Right renal cortex interstitium (tissue), 3 donors: ENCODE measurements at places on chromosomes 1 and 21.
A peak's percentile ranks its signal among the peaks of the same experiment; 100 is the strongest.

GRCh38 chr1:201406831-201407406 lies 7.8 kb upstream of the LAD1 start:
- no peak for DNase-seq

GRCh38 chr1:196438329-196438728 lies 169.9 kb downstream of the KCNT2 start:
- DNase-seq = no peak

DNA sequence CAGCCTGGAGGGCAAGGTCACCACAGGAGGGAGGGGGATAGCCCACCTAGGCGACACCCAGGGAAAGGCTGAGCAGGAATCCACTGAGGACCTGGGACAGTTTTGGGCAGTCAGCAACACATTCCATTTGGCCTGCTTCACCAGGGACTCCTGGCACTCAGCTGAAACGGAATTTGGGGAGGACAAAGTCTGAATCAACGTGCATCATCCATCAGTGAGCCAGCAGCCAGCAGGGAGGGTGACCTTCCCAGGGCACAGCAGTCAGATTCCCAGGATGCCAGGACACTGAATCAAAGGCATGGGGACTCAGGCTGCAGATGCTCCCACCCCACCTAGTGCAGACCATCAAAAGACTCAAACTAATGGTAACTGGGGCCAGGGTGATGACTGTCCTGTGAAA lies 4.6 kb downstream of the SH3BP5L start:
- DNase-seq = no peak

GRCh38 chr1:40477678-40478053 lies 576 bp downstream of the ZFP69 start:
- DNase-seq = peak; percentile 25

DNA sequence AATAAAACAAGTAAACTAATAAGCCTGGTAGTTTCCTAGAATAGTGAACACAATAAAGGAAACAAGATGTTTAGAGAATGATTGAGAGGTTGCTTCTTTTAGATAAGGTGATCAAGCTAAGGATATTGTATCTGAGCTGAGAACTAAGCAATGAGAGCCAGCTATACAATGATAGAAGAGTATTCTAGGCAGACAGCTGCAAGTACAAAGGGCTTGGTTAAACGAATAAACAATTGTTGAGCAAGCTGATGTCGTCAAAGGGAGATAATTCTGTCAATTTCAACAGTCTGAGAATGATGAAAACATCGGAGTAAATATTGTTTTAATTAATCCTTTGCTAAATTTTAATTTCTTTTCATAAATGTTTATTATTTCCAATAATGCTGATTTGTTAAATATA lies 5.5 kb upstream of the FH start:
- no peak for DNase-seq

DNA sequence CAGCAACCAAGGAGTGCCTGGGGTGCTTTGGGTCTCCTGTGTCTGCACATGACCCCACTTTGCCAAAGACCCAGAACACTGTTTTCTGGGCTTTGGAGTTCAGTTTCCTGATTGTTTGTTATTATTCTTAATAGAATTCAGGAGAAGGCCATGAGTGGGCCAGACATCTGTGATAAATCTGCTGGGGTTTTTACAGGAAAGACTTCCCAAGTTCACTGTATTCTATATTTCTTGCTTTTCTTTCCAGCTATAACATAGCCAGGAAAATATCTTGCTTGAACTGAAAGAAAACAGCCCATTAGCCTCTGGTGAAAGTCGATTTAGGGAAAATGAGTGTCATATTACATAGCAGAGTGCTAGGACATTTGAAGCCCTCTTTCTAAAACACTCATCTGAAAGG lies 345.1 kb upstream of the USP24 start:
- no peak for DNase-seq

- DNase-seq = no peak
Measured at GRCh38 chr1:29830383-29830782, 594.1 kb downstream of the PTPRU start.

DNA sequence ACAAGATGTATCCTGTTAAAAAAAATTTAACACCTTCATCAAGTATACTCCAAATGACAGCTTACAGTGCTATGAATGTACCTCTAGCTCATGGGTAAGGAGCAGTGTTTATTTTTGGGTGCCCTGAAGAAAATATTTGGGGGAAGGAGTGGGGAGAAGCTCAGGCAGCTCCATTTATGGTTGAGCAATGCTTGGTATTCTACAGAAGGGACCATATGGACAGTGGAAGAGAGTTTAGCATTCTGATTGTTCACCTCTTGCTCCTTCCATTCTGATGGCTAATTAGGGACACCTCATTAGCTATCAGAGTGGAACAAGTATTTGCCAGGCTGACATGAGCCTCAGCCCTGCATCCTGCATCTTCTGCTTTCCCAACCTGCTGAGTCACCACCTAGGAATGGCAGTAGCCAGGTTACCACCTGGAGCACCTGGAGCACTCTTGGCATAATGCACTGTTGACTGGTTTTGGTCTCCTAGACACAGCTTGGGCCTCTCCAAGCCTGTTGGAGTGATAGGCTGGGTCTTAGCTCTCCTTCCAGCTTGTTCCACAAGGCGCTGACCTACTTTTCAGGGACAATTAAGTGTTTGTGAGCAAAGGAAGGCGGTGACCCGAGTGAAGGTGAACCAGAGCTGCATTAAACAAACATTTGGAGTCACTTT lies 62.0 kb upstream of the MACF1 start:
- DNase-seq = no peak

DNA sequence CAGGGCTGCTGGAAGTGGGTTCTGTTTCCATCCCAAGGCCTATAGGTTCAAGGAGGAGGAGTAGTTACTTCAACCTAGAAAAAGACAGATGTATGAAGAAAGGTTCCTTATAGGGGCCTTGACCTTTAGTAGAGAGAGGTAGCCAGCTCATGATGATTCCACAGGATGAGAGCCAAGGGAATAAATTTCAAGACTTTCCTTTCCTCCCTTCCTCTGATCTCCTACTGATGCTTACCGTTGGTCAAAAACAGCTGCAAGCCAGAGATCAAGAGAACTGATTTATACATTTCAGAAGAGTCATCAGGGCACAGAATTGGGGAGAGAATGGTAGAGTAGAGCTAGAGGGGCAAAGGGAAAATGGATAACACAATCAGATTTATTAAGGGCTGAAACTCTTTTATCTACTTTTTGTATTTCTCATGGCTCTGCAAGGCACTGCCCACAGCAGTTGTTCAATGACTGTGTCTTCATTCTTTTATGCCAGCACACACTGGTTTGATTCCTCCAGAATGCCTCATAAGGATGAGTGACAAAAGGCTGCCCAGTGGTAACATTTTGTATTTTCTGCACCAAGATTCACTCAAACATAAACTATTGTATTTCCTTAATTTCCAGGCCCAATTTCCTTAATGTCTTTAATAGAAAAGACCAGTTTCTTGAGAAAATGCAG lies 37.4 kb downstream of the AK5 start:
- no peak for DNase-seq

GRCh38 chr21:27291006-27291405 lies 324.1 kb upstream of the ADAMTS5 start:
- no peak for DNase-seq

GRCh38 chr1:184253921-184254320 lies 132.9 kb upstream of the C1orf21 start:
- DNase-seq = no peak

- no peak for DNase-seq
Measured at GRCh38 chr1:214574598-214575411, 23.4 kb upstream of the PTPN14 start.

DNA sequence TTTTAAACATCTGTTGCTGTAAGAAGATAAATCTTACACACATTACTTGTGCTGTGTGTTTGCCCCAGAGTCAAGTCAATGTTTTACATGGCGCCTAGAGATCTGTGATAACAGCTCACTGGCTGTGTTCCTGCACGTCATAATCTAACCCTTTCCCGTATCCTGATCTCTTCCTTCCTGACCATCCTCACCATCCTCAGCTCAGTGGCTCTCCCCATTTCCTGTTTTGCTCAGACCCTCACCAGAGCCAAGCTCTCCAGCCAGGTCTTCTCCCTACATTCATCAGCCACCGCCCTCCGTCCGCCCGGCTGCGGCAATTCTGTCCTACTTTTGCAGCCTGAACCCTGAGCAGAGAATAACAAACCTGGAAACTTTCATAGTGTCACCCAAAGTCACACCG lies 824.7 kb downstream of the USP25 start:
- no peak for DNase-seq

DNA sequence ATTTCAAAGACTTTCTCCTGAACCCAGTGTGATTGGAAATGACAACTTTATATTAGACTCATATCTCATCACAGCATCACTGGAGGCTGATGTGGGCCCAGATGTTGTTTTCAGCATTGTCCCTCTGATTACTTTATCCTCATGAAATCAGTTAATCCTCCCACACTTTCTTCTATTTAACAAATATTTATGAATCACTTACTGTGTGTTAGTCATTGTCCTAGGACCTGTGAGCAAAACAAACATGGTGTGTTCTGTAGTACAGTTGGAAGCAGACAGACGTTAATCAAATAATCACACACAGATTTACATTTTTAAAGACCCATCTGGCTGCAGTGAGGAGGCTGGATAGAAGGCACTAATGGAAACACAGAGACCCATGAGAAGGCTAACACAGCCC lies 383.7 kb downstream of the PRDM2 start:
- no peak for DNase-seq

GRCh38 chr1:197619008-197619640 lies 156.2 kb downstream of the DENND1B start:
- no peak for DNase-seq
